ENCODE measurements at places on chromosomes 2 and 18.

DNA sequence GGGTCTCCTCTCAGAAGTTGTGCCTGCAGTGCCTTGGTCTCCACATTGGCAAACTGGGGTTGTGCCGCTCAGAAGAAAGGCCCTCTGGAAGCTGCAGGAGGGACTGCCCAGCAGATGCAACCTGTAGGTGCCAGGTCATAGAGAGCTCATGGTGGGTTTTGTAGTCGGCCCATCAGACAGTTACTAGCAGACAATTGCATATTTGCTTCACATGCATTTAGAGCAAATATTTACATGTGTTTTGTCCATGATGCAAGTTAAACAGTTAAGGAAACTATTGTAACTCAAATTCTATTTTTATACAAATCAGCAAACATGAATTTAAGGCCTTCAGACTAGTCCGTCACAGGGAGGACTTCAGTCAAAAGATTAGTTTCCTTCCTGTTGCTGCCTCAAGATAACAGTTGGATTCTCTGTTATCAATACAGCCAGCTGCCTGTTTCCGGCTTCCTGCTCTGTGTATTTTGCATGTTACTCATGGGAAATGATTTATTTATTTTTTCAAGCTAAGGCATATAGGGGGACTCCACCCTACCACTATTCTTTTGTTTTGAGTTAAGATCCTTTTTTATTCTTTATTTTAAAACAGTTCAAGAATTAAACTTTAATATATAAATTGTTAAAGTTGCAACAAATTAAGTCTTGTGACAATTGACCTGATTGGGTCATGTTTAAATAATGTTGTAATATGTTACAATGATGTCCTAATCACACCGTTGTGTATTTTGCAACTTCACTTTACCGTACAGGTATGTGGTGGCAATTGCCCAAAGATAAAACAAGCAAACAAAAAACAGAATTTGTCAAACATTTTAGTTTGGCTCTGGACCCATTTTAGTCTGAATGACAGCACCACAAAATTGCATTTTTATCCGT lies 133.5 kb downstream of the SPTBN1 start:
- DNase-seq = no peak

GRCh38 chr2:233824373-233824772 lies 30.0 kb downstream of the HJURP start:
- DNase-seq = no peak

GRCh38 chr2:123732563-123732962 lies 292.5 kb upstream of the CNTNAP5 start:
- DNase-seq = no peak

DNA sequence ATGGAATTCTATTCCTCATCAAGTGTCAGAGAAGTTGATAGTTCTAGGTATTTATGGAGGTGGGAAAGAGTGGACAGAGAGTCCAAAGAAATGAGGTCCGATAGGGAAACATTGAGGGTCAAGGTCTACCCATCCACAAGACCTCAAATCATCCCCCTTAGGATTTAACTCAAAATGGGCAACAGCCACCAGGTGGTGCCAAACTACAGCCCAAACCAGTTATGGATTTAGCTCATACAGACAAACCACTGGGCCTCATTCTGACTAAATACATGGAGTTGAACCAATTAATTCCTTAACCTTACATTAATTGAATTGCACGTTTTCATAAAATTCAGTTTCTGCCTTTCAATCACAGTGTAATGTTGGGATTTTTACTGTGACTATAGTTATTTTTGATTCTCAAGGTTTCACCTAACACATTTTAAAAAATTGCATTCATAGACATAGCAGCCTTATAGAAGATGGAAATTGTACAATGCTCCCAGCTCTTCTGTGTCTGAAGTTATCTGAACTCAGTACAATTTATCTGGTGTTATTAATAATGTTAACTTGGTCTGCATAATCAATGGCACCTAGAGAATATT lies 98.2 kb upstream of the HNMT start:
- DNase-seq = no peak

DNA sequence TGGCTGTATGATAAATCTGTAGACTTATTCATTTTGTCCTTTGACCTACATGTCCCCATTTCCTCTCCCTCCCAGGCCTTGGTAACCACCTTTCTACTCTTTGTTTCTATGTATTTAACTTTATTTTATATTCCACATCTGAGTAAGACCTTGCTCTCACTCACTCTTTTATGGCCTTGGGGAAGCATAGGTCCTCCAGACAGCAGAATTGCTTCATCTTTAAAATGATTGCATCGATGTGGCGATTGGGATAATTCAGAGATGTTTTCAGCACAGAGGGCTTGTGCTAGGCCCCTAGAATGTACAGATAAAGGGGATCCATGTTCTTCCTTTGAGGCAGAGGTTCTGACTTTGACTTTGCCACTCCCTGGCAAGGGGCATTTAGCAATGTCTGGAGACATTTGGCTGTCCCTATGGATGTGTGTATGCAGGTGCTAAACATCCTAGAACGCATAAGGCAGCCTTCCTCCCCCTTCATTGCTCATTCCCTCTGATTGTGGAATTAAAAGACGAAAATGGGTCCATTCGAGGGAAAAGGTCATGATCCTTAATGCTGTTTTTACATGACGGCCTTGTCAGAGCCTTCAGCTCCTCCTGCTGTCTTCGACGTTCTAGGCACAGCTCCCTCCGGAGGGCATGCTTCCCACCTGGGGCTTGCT lies 1.2 kb upstream of the GPR39 start:
- no peak for DNase-seq

GRCh38 chr2:31660165-31660564 lies 79.4 kb upstream of the SRD5A2 start:
- DNase-seq = no peak

GRCh38 chr2:241064008-241064801 lies 37.9 kb downstream of the MTERF4 start:
- DNase-seq = no peak

DNA sequence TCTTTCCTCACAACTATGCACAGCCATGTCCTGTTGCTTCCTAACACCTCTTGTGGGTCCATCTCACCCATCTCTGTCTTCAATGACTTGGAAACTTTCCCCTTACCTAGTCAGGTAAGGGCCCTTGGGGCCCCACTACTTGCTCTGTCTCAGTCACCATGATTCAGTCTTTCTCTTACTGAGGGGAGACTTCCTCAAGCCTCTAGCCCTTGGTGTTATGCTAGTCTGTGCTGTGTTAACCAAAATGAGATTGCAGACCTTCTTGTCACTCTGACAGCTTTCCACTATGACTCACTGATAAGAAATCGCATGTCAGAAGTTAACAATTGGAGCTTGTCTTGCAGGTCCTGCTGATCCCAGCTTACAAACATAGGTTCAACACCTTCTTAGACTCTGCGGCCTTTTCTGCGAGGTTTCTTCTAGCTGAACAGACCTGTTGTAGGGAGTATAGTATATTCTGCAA lies 65.3 kb downstream of the WDR75 start:
- DNase-seq = no peak
